ENCODE measurements at places on chromosomes 12 and 14. TPM values are rescaled to one million over a fixed set of nuclear protein-coding genes. Genes with fewer than 3 reads are reported as not detected.

The KRT86 gene
- not detected for total RNA-seq

The GARIN6 gene
- total RNA-seq: not detected

The IGF1 gene
- total RNA-seq: not detected

The TAS2R7 gene
- total RNA-seq: not detected

The WSCD2 gene
- 0.28 TPM for total RNA-seq

The DAZAP2 gene
- 201 TPM for total RNA-seq

The SPIC gene
- not detected for total RNA-seq

The TAS2R8 gene
- not detected for total RNA-seq
